Activated CD4-positive, alpha-beta memory T cell treated with anti-CD3 and anti-CD28 coated beads for 36 hours (primary cell): ENCODE measurements at places on chromosomes 5 and 9.

DNA sequence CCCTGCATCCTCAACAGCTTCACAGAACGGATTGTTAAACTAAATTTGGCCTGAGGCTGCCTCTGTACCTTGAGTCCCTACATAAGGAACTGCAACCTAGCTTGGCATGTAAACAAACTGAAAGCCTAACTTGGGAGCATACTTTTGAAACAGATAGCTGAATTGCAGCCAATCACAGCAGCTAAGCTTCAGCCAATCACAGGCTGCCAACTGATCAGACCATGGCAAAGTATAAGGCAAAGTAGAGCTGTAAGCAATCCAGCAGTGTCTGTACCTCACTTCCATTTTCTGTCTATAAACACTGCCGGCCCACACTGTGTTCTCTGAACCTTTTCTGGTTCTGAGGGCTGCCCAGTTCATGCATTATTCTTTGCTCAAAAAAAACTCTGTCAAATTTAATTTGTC is 8.9 kb upstream of the ZNF483 start:
- H3K36me3 ChIP-seq, result no peaks in the 10 kb centered on the region
- H3K4me3 ChIP-seq, result no peak overlapping the region
- no peaks in the 10 kb centered on the region for H3K27me3 ChIP-seq

DNA sequence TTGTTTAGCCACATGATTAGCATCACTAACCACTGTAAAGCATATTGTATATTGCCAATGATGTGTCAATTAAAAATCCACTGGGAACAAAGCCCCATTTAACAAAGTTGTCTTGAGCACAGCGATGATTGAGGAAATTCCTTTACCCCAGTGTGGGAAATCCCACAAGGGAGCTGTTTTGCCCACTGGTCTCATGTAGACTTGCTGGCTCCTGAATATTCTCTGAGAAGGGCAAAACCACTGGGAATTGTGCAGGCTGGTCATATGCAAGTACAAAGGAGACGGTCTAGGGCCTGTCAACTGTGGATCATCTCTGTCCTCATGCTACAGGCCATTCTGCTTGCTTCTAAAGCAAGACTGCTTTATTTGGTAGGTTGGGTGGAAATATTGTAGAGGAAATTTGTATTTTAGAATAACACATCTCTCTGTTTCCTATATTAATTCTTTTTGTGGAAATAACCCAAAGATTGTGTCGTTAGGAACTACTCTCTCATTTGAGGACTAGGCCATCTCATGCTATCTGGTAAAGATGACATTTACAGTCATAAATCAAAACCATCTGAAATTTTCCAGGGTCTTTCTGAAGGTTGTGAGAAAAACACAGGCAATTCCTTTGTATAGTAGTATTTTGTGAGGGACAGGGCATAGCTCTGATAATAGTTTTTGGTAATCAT is 60.2 kb downstream of the PARP8 start:
- H3K36me3 ChIP-seq, result no peaks in the 10 kb centered on the region
- H3K4me3 ChIP-seq, result peak overlapping the region; percentile 29
- H3K27ac ChIP-seq, result peak overlapping the region; percentile 82
- H3K27me3 ChIP-seq, result no peaks in the 10 kb centered on the region
- no peak for DNase-seq

DNA sequence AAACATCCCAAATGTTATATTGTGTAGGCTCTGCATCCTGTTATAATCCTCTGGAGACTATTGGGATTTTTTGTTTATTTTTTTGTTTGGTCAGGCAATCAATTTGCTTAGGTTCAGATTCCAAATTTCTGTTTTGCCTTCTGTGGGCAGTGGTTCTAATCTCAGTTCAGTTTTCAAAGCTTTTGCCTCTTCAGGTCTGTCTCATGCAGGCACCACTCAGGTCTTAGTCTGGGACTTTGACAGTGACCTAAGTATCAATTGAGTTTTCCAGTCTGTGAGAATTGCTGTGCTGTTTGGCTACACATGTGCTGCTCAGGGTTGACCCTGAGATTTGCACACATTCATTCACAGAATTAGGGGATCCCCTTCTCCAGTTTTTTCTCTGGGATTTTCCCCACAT is 14.1 kb downstream of the SNX2 start:
- H3K27me3 ChIP-seq, result no peaks in the 10 kb centered on the region
- peaks cover 37% of the 10 kb centered on the region for H3K36me3 ChIP-seq
- DNase-seq, result no peak
- H3K4me1 ChIP-seq, result peaks cover 19% of the 10 kb centered on the region

GRCh38 chr5:151039665-151040064 is 19.3 kb downstream of the GPX3 start:
- H3K27me3 ChIP-seq, result no peaks in the 10 kb centered on the region
- H3K36me3 ChIP-seq, result peaks cover 70% of the 10 kb centered on the region
- H3K4me1 ChIP-seq, result peaks cover 10% of the 10 kb centered on the region
- H3K4me3 ChIP-seq, result no peak overlapping the region
- DNase-seq, result no peak
- H3K27ac ChIP-seq, result no peak overlapping the region

DNA sequence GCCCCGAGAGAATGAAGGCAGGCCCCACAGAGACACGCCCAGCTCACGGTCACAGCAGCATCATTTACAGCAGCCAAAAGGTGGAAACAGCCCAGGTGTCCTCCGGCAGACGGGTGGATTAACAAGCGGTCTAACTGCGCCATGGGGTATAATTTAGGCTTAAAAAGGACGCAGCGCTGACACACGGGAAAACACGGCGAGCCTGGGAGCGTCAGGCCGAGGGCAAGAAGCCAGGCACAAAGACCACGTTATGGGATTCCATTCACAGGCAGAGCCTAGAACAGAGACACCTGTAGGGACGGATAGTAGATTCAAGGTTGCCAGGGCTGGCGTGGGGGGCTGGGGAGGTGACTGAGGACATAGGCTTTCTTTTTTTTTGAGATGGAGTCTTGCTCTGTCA is 36.9 kb upstream of the TMEM250 start:
- no peaks in the 10 kb centered on the region for H3K36me3 ChIP-seq
- H3K4me1 ChIP-seq, result no peaks in the 10 kb centered on the region
- H3K27me3 ChIP-seq, result peaks cover 11% of the 10 kb centered on the region
- DNase-seq, result no peak
- H3K27ac ChIP-seq, result no peak overlapping the region
- H3K4me3 ChIP-seq, result no peak overlapping the region

DNA sequence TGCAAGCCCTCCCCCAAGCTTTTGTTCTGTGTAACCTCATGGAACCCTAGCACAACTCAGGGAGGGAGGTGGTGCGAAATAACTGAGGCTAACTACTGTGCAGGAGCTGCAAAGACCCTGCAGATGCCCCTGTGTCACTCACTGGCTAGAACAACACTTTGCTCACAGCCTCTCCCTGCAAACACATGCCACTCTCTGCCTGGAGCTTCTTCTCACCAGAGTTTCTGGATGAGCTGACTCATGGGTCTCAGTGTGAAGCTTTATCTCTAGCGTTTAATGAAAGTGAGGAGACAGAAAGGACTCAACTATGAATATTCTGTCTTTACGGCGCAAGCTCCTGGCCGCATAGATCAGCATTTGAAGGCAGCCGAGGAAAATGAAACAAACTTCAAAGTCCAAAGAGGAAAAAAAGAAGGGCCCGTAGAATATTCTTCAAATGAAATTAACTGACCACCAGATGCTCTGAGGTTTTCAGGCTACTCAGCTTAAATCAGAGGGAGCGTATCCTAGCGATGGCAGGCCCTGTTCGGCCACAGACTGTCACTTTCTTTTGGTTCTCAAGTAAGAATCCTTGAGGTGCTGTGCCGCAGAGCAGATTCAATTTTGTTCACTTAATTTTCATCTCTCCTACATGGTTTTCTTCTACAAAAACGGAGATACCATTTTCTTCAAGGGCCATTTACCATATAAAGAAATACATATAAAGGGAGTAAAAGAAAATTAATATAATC is 77.7 kb upstream of the TAS2R1 start:
- no peaks in the 10 kb centered on the region for H3K36me3 ChIP-seq
- no peaks in the 10 kb centered on the region for H3K4me1 ChIP-seq
- no peak for DNase-seq
- H3K4me3 ChIP-seq, result no peak overlapping the region
- no peaks in the 10 kb centered on the region for H3K27me3 ChIP-seq
- H3K27ac ChIP-seq, result no peak overlapping the region

- no peaks in the 10 kb centered on the region for H3K27me3 ChIP-seq
- no peak overlapping the region for H3K27ac ChIP-seq
- H3K4me1 ChIP-seq, result no peaks in the 10 kb centered on the region
These were observed 127.1 kb downstream of the RNF180 start for GRCh38 chr5:64292611-64293215.

DNA sequence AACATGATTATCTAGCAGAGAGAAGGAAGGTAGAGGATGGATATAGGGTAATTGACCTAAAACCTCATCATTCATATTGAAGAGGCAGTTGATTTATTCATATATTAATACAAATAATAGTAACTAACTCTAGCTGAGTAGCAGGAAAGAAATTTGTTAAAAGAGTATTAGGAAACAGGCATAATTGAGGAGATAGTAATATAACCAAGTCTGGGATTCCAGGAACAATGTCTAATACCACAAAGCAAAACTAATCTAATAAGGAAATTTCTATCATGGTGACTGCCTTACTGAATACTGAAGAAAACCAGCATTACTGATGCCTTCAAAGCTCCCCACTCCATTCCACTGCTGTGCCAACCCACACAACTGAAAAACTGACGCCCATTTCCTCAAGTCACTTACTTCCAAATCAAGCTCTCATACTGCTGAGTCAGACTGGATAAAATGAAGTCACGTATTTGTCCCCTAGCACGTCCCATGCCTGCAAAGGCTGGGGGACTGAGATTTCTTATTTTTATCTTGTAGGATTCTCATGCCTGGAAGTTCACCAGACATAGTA is 153.9 kb downstream of the SMC2 start:
- no peak for DNase-seq
- H3K27me3 ChIP-seq, result no peaks in the 10 kb centered on the region
- no peaks in the 10 kb centered on the region for H3K36me3 ChIP-seq
- H3K4me3 ChIP-seq, result no peak overlapping the region
- no peaks in the 10 kb centered on the region for H3K4me1 ChIP-seq
- no peak overlapping the region for H3K27ac ChIP-seq

- H3K27me3 ChIP-seq, result no peaks in the 10 kb centered on the region
- H3K27ac ChIP-seq, result no peak overlapping the region
- H3K4me1 ChIP-seq, result no peaks in the 10 kb centered on the region
- no peak for DNase-seq
- H3K4me3 ChIP-seq, result no peak overlapping the region
These were observed 16.5 kb downstream of the ANGPTL2 start for GRCh38 chr9:127105805-127106465.

DNA sequence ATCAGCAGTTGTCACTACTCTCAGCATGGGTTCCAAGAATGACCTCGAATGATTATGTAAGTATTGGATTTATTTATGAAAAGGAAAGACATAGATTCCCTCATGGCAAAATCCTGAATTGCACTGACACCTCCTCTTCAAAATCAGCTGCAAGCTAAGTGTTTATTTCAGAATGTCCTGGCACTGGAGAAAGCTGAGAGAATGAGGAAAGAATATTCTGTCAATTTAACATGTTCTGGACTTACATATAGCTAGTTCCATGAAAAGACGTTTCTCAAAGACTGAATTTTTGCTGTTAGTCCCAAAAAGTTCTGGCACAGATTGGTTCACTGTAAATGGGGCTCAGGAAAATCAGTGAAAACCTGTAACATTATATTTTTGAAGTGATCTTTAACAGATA is 120.3 kb downstream of the NREP start:
- no peak for DNase-seq
- peaks cover 5% of the 10 kb centered on the region for H3K27me3 ChIP-seq
- H3K4me3 ChIP-seq, result no peak overlapping the region
- H3K27ac ChIP-seq, result no peak overlapping the region
- peaks cover 3% of the 10 kb centered on the region for H3K36me3 ChIP-seq
- H3K4me1 ChIP-seq, result no peaks in the 10 kb centered on the region

DNA sequence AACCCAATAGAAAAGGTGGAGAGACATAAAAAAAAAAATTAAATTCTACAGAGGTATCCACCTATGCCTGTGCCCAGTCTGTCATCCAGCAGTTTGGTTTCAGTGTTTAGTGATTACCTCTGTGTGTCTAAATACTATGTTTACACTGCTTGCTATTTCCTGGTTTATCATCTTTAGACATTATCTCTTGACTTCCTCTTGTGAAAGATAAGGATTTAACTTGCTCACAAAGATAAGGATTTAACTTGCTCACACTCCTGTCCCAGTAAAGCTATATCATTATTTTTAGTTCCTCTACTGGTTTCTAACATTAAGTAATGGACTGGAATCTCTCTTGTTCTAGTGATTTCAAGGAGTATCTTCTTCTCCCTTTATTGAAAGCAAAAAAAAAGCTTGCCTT is 53.9 kb upstream of the ZFR start:
- H3K4me1 ChIP-seq, result peaks cover 9% of the 10 kb centered on the region
- no peak overlapping the region for H3K4me3 ChIP-seq
- no peak for DNase-seq
- H3K27ac ChIP-seq, result no peak overlapping the region

- H3K27ac ChIP-seq, result no peak overlapping the region
- DNase-seq, result no peak
- H3K36me3 ChIP-seq, result no peaks in the 10 kb centered on the region
- H3K27me3 ChIP-seq, result peaks cover 8% of the 10 kb centered on the region
- no peaks in the 10 kb centered on the region for H3K4me1 ChIP-seq
These were observed 11.6 kb downstream of the C9orf57 start for GRCh38 chr9:72048850-72049249.

- DNase-seq, result no peak
- H3K36me3 ChIP-seq, result peaks cover 22% of the 10 kb centered on the region
- H3K4me1 ChIP-seq, result no peaks in the 10 kb centered on the region
- no peaks in the 10 kb centered on the region for H3K27me3 ChIP-seq
- H3K27ac ChIP-seq, result no peak overlapping the region
These were observed 34.4 kb downstream of the SRD5A1 start for GRCh38 chr5:6667648-6668047.

DNA sequence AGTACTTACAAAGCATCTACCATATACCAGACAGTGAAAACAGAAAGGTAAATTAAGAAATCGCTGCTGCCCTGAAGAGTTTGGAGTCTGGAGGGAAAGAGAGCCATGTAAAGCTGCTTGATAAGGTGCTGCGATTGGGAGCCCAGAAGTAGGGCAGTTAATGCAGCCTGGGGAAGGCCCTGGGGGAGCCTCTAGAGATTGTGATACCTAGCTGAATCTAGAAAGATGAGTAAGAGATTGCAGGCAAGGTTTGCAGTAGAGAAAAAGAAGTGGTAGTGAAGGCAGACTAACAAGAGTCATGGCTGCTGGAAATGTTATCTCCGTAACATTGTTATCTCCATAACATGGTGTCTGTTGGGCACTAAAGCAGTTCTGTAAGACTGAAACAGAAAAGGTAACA is 24.0 kb upstream of the GLIPR2 start:
- no peaks in the 10 kb centered on the region for H3K27me3 ChIP-seq
- H3K4me3 ChIP-seq, result no peak overlapping the region
- peaks cover 4% of the 10 kb centered on the region for H3K4me1 ChIP-seq
- no peak overlapping the region for H3K27ac ChIP-seq
- no peak for DNase-seq
- H3K36me3 ChIP-seq, result peaks cover 2% of the 10 kb centered on the region

- peaks cover 3% of the 10 kb centered on the region for H3K27me3 ChIP-seq
- DNase-seq, result no peak
- peaks cover 16% of the 10 kb centered on the region for H3K4me1 ChIP-seq
These were observed 94.3 kb downstream of the PRKACG start for GRCh38 chr9:68919661-68920060.
